ENCODE measurements at places on chromosomes 5 and 9.

DNA sequence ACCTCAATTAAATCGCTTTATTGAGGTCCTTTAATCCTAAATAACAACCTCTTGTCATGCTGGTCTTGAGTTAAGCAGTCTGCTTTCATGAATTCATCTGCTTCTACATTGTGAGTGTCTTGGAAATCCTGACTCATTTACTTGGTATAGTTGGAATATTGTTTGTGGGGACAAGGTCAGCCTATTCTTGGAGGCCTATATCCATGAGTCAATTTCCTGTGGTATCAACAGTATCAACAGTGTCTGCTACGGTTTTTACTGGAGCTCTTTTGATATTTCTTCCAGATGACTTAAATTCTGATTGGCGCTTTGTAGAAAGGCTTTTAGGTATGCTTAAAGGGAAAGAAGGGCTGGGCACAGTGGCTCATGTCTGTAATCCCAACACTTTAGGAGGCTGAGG, 71.2 kb upstream of the PARP8 start:
- no peak for DNase-seq

GRCh38 chr5:60494635-60495034, 205.3 kb downstream of the DEPDC1B start:
- DNase-seq: no peak

GRCh38 chr5:109769597-109770291, 80.0 kb downstream of the MAN2A1 start:
- DNase-seq: no peak

DNA sequence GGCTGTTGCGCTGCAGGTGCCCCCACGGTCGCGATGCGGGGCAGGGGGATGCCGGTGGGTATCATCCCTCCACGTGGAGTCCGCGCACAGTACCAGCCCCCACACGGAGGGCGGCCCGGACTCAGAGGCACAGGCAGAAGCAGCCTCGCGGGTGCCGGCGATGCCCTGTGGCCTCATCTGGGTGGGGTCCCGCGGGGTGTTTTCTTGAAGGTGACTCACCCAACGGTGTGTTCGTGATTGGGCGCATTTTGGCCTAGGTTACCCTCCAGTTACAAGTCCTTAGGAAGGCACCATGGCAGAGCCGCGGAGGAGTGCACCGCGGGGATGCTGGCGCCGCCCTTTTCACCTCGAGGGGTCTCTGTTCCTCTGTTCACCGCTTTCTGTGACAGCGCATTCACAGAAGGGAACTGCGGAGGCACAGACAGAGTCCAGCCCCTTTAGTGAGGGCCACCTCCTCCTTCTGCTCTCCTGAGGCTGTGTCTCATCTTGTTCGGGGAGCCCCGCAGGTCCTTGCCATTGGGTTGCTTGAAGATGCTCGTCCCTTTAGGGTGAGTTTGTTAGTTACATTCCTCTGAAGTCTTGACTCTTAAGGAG, 21.6 kb upstream of the EXOC3 start:
- DNase-seq: no peak

- no peak for DNase-seq
Measured at GRCh38 chr5:76974785-76975184, 21.9 kb downstream of the CRHBP start.

- no peak for DNase-seq
Measured at GRCh38 chr5:68233075-68233474, 17.5 kb downstream of the PIK3R1 start.

GRCh38 chr9:134205672-134206310, 41.4 kb upstream of the RNU6ATAC start:
- no peak for DNase-seq

DNA sequence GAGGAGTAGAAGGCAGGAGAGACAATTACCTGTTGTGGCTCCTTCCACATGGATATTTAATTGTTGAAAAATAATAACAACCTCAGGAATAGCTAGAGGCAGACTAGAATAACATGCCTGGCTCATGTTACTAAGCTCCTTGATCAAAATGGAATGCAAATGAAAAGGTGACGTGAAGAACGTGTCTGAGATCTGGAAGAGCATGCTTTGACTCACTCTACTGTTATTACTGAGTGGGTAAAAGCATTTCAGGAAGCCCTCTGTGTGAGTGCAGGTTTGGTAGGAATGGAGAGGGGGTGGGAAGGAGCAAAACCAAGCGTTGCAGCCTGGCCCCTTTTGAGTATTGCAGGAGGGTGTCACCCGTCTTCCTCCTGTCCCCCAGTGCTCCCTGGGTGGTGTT, 84.8 kb downstream of the EQTN start:
- no peak for DNase-seq

- no peak for DNase-seq
Measured at GRCh38 chr5:15535938-15536337, 36.0 kb downstream of the FBXL7 start.

DNA sequence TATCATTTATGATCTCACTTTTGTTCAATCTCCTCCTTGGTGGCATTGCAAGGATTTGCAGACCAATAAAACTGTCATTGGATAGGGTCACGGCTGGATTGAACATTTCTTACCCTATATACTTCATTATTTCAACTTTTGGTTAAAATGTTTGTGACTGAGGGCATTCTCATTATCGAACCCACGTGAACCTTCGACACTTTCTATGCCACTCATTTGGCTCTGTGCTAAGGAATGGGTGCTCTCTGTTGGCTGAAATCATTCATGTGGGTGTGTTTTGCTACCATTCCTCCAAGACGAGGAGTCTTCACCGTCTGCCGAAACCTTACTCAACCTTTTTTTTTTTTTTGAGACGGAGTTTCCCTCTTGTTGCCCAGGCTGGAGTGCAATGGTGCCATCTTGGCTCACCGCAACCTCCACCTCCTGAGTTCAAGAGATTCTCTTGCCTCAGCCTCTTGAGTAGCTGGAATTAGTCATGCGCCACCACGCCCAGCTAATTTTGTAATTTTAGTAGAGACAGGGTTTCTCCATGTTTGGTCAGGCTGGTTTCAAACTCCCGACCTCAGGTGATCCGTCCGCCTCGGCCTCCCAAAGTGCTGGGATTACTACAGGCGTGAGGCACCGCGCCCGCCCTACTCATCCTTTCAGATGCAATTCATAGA, 62.5 kb downstream of the CSNK1A1 start:
- DNase-seq: no peak

GRCh38 chr5:135054546-135054945, 20.5 kb upstream of the PITX1 start:
- DNase-seq: no peak

DNA sequence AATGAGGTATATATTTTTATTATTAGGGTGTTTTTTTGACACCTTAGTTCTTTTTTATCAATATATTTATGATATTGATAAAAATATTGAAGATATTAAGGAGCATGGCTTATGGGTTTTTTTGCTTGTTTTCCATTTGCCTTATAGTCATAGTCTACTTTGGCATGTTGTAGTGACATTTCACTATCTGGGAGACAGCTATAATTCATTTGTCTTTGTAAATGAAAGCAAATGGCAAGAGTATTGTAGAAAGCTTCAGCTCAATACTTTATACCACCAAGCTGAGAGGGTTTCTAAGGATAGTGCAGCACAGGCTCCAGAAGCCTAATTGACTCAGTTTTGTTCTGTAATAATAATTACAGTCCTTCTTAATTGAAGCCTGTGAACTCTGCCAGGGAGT, 1182.3 kb downstream of the EFNA5 start:
- no peak for DNase-seq

DNA sequence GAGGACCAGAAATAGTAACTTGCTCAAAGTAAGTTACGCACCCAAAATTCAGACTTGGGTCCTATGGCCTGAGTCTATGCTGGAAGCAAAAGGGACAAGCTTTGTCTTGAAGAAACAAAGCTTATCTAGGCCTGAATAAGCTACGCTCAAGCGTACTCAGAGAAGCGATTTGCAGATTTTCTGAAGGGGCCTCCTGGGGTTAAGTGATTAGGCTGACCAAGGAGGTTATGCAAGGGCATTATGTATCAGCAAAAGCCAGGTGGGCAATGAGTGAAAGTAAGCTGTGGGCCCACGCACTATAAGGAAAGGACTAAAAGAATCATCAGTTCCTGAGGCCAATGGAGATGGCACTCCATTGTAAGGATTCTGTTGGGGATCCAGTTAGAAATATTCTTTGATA, 122.1 kb downstream of the SNX18 start:
- no peak for DNase-seq

DNA sequence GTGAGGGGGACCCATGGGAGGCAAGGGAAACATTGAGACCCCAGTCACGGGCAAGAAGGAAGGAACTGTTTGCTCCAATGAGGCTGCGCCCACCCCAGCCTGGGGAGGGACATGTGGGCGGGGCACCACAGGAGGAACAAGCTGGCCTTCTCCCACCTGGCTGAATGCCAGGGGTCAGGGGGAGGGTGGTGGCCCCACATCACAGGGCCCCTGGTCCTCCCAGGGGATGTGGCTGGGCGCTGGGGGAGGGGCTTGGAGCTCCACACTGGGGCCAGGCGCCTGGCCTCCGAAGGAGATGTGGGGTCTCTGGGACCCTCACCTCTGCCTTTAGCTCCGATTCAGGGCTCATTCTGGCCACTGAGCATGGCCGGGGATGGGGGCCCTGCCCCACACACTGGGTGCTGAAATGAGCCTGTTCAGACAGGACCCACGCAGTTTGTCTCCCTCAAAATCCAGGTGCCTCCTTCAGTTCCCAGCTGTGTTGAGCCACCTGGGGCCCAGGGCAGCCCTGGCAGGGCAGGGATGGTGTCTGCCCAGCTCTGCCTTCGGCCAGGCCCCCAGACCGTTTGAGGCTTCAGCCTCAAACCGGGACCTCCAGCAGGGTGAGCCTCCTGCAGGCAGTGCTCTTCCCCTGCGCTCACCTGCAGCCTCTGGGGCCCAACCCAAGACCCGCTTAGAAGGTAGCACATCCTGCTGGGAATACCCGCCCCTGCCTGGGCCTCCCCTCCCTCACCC, 33.2 kb upstream of the NOTCH1 start:
- no peak for DNase-seq

DNA sequence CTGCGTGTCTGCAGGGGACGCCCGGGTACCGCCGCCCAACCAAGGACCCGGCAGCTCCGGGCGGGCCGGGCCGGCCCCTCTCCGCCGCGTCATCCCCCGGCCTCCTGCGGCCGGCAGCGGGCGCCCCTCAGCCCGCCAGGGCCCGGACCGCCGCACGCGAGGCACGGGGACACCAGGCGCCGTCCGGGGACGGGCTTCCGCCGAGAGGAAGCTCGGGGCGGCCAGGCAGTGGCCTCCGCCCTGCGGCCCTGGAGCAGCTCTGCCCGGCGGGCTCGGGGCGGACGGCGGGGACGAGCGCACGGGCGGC, 373 bp downstream of the FBXW5 start:
- DNase-seq: no peak

GRCh38 chr9:94210616-94211603, 48.2 kb upstream of the ZNF169 start:
- DNase-seq: no peak

GRCh38 chr9:71096421-71097108, 24.9 kb downstream of the TRPM3 start:
- no peak for DNase-seq

GRCh38 chr9:124661271-124661670, 109.8 kb downstream of the NR6A1 start:
- no peak for DNase-seq

GRCh38 chr9:131856105-131856504, 116.2 kb upstream of the RAPGEF1 start:
- no peak for DNase-seq

Measured in activated naive CD8-positive, alpha-beta T cell treated with anti-CD3 and anti-CD28 coated beads, Interleukin-2, amount 10 ng/mL, durations not matched to agents 7 days and 5 days (primary cell).